ENCODE measurements at places on chromosomes 12 and 14.

DNA sequence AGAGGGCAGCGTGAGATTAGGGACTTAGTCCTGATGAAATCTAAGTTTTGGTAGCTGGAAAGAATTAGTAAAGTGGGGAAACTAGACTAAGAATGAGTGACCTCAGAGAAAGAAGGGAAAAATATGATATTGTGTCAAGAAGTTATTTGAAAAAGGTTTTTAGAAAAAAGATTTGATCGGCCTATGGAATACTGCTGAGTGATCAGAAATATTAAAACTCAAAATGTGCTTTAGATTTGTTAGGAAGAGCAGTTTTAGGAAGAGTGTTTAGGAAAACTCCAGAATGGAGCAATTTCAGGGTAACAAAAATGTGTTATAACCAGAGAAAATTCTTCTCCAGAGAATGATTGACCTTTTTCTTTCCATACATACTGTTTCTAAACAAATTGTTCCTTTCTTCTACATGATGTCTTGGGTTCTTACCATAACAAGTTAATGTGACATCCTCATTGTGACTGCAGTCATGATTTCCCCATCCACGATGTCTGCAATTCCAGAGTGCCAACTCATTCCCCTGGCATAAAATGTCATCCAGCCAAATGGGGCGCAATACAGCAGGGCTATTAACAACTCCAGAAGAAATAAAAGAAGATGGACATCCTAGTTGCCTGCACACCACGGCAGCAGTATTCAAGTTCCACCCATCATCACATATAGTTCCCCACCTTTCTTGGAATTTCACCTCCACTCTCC lies 11.8 kb downstream of the CD163L1 start:
- DNase-seq = peak; percentile 9

GRCh38 chr14:22400655-22401259 lies 188.3 kb downstream of the DAD1 start:
- DNase-seq = no peak

- no peak for DNase-seq
These were observed 37.7 kb downstream of the GYS2 start for GRCh38 chr12:21566907-21567394.

GRCh38 chr12:5507944-5508343 lies 76.0 kb downstream of the NTF3 start:
- DNase-seq = no peak

DNA sequence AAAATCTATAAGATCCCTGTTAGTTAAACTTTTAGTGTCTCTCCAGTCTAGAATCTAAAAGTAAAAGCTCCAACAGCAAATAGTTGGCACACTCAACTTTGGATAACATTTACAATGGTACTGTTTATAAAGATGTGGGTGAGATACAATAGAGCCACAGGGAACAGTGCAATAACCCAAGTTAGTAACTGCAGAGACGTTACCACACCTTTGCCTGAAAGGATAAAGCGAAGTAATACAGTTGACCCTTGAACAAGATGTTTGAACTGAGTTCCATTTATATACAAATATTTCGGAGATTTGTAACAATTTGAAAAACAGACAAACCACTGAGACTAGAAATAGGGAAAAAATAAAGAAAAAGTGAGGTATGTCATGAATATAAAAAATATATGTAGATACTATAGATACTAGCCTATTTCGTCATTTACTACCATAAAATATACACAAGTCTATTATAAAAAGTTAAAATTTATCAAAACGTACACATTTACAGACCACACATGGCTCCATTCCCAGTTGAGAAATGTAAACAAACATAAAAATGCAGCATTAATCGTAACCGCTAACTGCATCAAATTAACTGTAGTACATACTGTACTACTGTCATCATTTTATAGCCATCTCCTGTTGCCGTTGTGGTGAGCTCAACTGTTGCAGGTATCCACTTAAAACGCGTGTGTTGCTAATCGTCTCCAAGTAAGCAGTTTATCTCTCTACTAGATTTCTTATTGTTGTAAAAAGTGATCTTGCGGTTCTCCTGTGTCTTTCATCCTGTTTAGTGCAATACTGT lies 56.5 kb upstream of the HIF1A start:
- no peak for DNase-seq

GRCh38 chr14:86404989-86405649 lies 875.2 kb downstream of the FLRT2 start:
- DNase-seq = no peak

- DNase-seq = no peak
These were observed 12.4 kb downstream of the ZBTB1 start for GRCh38 chr14:64516969-64517368.

GRCh38 chr14:50944647-50945413 lies 547 bp upstream of the PYGL start:
- peak; percentile 49 for DNase-seq

GRCh38 chr14:73227812-73228781 lies 9.2 kb upstream of the PAPLN start:
- peak; percentile 85 for DNase-seq

- no peak for DNase-seq
These were observed 334.1 kb downstream of the BCL11B start for GRCh38 chr14:98937712-98938505.

DNA sequence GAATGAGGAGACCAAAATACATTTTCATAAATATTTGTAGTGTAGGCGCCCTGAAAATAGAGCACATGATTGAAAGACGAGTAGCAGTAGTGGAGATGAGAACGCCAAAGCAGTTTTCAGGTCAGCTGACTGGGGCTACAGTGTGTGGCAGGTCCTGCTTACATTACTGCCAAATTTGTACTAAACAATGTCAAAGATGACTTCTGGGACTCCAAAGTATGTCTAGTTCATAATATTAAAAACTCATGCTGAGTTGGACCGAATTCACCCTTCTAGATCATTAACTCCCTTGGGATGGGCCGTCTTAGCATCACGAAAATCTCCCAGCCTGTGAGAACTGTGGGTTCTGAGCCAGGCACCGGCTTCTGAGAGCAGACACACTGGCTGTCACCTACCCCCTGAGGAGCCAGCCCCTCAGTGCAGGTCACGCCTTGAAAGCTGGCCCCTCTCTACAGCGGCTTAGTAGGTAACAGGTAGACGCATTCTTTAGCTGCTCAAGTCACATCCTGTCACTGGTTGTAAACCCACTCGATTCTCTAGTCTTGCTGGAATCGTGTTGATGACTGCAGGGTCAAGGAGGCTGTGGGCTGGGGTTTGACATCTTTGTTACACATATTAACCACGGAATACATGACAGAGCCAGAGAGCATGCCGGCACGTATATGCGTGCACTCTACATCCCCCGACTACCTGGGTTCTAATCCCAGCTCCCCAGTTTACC lies 210.4 kb downstream of the ETV6 start:
- no peak for DNase-seq

DNA sequence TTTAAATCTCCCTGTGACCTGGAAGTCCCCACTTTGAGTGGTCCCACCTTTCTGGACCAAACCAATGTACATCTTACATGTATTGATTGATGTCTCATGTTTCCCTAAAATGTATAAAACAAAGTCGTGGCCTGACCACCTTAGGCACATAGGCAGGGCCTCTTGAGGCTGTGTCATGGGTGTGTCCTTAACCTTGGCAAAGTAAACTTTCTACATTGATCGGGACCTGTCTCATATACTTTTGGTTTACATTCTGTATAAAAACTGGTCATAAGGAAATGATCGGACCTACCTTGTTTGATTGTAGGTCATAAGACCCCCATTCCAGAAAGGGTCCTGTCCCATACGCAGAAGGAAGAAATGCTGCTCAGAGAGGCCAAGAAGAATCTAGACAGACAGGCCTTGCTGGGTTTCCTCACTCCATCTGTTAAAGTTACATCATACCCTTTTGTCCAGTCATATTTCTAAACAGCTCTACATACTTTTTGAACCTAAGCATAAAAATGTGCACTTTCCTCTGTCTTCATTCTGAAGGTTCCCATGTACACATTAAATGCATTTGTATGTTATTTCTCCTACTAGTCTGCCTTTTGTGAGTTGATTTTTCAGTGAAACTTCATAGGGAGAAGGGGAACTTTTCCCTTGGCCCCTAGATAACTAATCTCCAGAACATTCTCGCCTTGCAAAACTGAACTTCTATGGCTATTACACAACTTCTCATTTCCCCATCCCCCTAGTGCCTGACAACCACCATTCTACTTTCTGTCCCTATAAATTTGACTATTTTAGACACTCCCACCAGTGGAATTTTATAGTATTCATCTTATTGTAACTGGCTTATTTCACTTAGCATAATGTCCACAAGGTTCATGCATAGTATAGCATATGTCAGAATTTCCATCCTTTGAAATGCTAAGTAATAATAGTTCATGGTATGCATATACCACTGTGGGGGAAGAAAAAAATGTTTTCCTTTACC lies 30.2 kb upstream of the CPM start:
- DNase-seq = no peak

DNA sequence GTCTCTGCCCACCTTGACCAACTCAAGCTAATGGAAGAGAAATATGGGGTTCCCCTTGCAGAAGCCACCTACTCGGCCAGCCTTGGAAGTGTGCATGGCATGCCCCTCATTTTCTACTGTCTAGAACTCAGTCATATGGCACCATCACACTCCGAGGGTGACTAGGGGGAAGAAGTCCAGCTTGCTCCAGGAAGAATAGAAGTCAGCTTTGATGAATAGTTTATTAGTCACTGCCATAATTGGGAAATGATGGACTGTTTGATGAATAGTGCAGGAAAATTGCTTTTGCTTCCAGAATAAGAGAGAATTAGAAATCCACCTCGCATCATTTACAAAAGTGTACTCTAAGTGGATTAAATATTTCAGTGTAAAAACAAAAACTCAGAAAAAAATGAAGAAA lies 1030.6 kb downstream of the VRK1 start:
- DNase-seq = no peak

GRCh38 chr14:70897464-70897863 lies 9.8 kb upstream of the PCNX1 start:
- peak; percentile 78 for DNase-seq

DNA sequence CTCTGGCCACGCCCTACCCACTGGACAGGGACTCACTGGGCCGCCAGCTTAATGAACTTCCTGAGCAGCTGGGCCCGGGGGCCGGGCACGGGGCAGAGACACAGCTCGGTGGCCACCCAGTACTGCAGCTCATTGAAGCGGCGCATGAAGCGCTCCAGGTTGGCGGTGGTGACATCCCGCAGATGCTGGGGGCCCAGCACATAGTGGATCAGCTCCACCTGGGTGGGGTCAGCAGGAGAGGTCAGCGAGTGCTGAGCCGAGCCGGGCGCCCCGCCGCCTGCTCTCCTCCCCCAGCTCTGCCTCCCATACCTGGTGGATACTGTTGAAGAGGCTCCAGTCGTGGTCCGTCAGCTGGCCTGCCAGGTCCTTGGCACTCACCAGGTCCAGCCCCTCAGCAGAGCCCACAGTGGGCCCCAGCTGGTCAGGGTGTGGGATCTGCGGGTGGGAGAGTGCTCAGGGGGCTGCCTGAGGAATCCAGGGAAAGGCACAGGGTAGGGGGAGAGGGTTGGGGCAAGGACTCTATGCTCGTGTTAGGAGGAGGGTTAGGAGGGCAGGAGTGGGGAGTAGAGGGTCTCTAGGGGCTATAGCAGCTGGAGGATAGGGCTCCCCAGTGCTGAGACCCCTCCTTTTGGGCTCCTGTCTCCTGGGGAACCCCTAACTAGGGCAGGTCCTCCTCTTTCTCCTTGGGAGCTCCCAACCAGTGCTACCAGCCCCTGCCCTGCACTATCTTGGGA lies 15.5 kb upstream of the ENDOU start:
- no peak for DNase-seq

DNA sequence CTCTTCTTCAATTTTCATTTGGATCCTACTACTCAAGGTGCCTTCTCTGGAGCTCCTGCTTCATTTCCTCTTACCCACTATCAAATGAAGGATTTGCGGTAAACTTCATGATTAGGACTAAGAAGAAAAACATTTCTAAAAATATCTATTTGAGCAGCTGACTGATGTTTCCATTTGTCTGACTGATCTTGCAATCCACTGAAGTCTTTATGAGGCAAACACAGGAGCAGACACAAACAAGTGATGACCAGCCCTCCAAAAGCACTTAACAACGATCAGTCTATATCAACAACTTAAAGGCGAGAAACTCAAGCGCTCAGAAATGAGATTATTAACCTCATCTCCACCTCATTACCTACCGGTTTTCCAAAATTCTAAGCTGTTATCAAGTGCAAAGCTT lies 26.2 kb downstream of the OSBPL8 start:
- no peak for DNase-seq

DNA sequence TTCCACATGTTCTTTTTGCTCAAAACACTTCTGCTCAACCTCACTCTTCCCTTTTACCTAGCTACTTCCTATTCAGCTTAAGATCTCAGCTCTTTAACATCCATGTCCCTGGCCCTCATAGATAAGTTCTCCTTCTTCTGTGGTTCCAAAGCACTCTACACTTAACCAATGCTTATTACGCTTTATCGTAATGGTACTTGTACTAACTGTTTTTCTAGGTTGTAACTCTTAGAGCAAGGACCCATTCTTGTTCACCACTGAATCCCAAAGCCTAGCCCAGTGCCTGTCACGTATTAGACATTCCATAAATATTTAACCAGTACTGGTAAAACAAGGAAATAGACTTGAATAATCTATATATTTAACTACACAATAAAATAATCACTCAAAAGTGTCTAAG lies 5.3 kb downstream of the SLC41A2 start:
- DNase-seq = no peak

DNA sequence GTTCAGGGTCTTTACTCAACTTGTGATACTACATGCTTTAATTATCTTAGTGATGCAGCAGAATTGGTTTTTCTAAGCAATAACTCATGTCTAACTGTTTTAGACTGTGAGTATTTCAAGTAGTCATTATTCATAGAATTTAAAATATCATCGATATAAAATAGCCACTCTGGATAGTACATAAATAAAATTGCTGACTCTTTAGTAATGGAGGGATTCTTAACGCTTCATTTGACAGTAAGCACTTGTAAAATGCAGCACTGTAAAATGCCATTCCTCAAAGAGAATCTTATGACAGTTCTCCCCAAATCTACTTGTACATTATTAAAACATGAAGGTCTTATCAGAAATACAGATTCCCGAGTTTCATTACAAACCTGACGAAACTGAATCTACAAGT lies 262.8 kb upstream of the LRFN5 start:
- no peak for DNase-seq

DNA sequence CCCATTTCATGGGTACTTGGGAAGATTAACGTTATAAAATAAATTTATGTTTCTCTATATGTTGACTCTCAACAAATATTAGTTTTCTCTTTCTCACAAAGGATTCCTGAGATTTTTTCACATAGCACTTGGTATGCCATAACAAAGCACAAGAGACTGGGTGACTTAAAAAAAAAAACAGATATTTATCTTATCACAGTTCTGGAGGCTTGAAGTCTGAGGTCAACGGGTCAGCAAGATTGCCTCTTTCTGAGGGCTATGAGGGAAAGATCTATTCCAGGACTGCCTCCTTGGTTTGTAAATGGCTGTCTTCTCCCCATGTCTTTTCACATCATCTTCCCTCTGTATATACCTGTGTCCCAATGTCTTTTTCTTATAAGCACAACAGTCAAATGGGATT lies 153.5 kb upstream of the DIO2 start:
- DNase-seq = no peak

- DNase-seq = no peak
These were observed 169.5 kb downstream of the CHST11 start for GRCh38 chr12:104626069-104626837.

GRCh38 chr12:106733660-106734059 lies 40.8 kb upstream of the RIC8B start:
- no peak for DNase-seq

- no peak for DNase-seq
These were observed 5.7 kb downstream of the TMEM121 start for GRCh38 chr14:105531894-105532623.
